Posterior vena cava (tissue), 2 donors: ENCODE measurements at places on chromosomes 6 and 20. TPM values are rescaled to one million over a fixed set of nuclear protein-coding genes. Genes with fewer than 3 reads are reported as not detected.

Gene POPDC3
- total RNA-seq = not detected

Gene TBX18
- total RNA-seq = 42.3 TPM

Gene SLC17A1
- not detected for total RNA-seq

Gene TPX2
- total RNA-seq = 0.76 TPM

Gene MAS1
- total RNA-seq = 0.29 TPM

Gene ULBP2
- total RNA-seq = 0.51 TPM

Gene SNAI1
- 8.9 TPM for total RNA-seq

Gene JPH2
- total RNA-seq = 121 TPM

Gene RNGTT
- 13.2 TPM for total RNA-seq

Gene TEAD3
- 73.8 TPM for total RNA-seq

Gene LAMA5
- 131 TPM for total RNA-seq

Gene DDO
- 1.9 TPM for total RNA-seq

Gene C20orf204
- 0.83 TPM for total RNA-seq

Gene MTRF1L
- total RNA-seq = 30.8 TPM

Gene VTA1
- 28.5 TPM for total RNA-seq

Gene PRL
- total RNA-seq = not detected

Gene FAM83C
- not detected for total RNA-seq

Gene HBS1L
- total RNA-seq = 66.5 TPM

Gene DCDC2
- not detected for total RNA-seq

Gene SIRPA
- 39.7 TPM for total RNA-seq

Gene ITCH
- 64.8 TPM for total RNA-seq

Gene SEL1L2
- total RNA-seq = 6.0 TPM

Gene GTSF1L
- not detected for total RNA-seq

Gene SLC13A3
- total RNA-seq = 1.7 TPM

Gene ABHD16B
- total RNA-seq = not detected

Gene FAM209B
- total RNA-seq = 0.38 TPM
